ENCODE measurements at places on chromosomes 12 and 14.
A peak's percentile ranks its signal among the peaks of the same experiment; 100 is the strongest.

DNA sequence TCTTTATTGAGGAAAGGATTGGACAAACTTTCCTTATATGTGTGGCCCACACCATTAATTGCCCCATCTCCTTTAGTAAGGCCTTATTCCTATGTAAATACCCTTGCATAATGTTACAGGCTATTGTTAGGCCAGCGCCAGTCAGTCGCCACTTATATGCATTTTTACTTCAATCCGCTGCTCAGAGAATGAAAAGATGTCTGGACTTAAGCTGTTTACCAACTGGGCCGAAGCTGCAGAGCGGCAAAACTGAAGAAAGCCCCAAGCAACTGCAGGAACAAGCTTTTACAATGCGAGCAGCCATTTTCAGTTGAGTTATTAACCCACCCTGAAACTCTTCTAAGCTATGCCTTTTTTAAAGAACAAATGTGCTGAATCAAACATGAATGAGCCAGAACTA lies 92.1 kb upstream of the OTX2 start:
- peaks cover 16% of the 10 kb centered on the region for H3K27me3 ChIP-seq
- no peak overlapping the region for H3K4me3 ChIP-seq
- DNase-seq = no peak
- H3K27ac ChIP-seq = no peak overlapping the region
- no peaks in the 10 kb centered on the region for H3K36me3 ChIP-seq
- H3K4me1 ChIP-seq = no peaks in the 10 kb centered on the region

GRCh38 chr12:41605545-41606305 lies 417.6 kb downstream of the PDZRN4 start:
- no peaks in the 10 kb centered on the region for H3K27me3 ChIP-seq
- no peak for DNase-seq
- H3K27ac ChIP-seq = no peak overlapping the region
- no peaks in the 10 kb centered on the region for H3K36me3 ChIP-seq
- no peaks in the 10 kb centered on the region for H3K4me1 ChIP-seq

GRCh38 chr12:94725375-94726168 lies 75.2 kb upstream of the TMCC3 start:
- no peaks in the 10 kb centered on the region for H3K36me3 ChIP-seq
- no peaks in the 10 kb centered on the region for H3K4me1 ChIP-seq
- peaks cover 5% of the 10 kb centered on the region for H3K27me3 ChIP-seq
- no peak for DNase-seq

- H3K36me3 ChIP-seq = no peaks in the 10 kb centered on the region
- no peak overlapping the region for H3K27ac ChIP-seq
- H3K27me3 ChIP-seq = no peaks in the 10 kb centered on the region
- no peak overlapping the region for H3K4me3 ChIP-seq
These were observed 479.2 kb upstream of the RGS6 start for GRCh38 chr14:71452987-71453386.

- H3K27me3 ChIP-seq = no peaks in the 10 kb centered on the region
- H3K27ac ChIP-seq = no peak overlapping the region
- no peak overlapping the region for H3K4me3 ChIP-seq
These were observed 23.2 kb downstream of the NRDE2 start for GRCh38 chr14:90308561-90308960.

DNA sequence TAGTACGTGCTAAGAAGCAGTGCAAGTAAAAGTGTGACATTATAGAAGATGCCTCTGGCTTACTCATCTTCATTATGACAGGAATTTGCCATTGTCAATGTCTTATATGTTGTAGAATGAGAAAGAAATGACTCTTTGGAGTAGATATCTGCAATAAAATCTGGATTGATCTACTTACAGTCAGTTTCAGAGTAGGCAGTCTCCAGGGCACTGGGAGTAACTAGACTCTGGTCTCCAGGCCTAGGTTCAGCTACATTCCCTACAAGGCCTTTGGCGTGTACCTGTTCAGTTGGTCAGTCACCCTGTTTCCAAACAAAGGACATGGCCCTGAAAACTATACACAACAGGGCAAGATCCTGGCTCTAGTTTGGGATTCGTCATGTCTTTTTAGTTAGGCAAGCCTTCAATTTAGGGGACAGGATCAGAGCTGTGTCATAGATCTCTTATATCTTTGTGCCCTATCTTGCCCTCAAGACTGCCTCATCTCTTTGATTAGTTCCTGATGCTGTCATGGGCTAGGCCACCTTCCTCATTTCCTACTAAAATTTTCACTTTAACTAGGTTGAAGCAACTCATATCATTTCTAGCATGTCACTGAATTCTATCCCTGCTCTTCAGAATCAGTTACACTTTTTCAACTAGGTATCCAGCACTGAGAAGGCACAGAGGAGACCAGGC lies 410.0 kb downstream of the RAD51B start:
- no peak for DNase-seq
- no peak overlapping the region for H3K4me3 ChIP-seq
- H3K27me3 ChIP-seq = no peaks in the 10 kb centered on the region
- H3K27ac ChIP-seq = peak overlapping the region; percentile 28
- no peaks in the 10 kb centered on the region for H3K36me3 ChIP-seq
- peaks cover 23% of the 10 kb centered on the region for H3K4me1 ChIP-seq

DNA sequence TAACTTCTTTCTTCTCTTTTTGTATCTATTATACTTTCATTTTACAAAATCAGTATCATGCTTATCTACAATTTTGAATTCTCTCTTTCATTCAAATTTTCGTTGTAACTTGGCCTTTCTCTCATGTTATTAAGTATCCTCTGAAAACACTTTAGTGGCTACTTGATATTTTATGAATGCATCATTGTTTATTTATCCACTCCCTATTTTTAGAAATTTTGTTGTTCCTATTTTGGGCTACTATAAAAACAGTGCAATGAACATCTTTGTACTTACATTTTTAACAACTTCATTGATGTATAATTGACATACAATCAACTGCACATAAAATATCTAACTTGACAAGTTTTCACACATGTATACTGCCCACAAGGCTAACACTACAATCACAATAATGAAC lies 44.0 kb upstream of the AMIGO2 start:
- H3K27me3 ChIP-seq = no peaks in the 10 kb centered on the region
- no peak for DNase-seq
- peaks cover 30% of the 10 kb centered on the region for H3K4me1 ChIP-seq
- no peak overlapping the region for H3K4me3 ChIP-seq

GRCh38 chr14:48622980-48623379 lies 947.6 kb upstream of the MDGA2 start:
- H3K36me3 ChIP-seq = no peaks in the 10 kb centered on the region
- no peak overlapping the region for H3K27ac ChIP-seq
- no peaks in the 10 kb centered on the region for H3K27me3 ChIP-seq
- DNase-seq = no peak

DNA sequence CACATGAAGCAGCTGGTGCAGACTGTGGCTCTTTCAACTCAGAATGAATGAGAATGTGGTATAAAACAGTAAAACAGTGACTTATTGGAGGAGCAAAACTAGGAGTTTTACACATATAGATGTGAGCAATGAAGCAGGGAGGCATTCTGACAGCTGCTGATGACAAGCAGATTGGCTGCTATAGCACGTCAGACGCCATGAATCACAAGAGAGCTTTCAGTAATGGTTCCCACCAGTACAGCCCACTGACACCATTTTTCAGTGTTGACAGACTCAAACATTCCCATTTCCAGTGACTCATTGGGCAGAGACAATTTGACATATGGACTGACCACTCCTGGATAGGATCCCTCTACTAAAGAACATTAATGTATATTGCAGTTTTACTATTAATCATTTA lies 24.6 kb upstream of the FSCB start:
- H3K4me1 ChIP-seq = no peaks in the 10 kb centered on the region
- H3K27ac ChIP-seq = no peak overlapping the region
- DNase-seq = no peak
- H3K27me3 ChIP-seq = no peaks in the 10 kb centered on the region
- H3K4me3 ChIP-seq = no peak overlapping the region
- no peaks in the 10 kb centered on the region for H3K36me3 ChIP-seq

DNA sequence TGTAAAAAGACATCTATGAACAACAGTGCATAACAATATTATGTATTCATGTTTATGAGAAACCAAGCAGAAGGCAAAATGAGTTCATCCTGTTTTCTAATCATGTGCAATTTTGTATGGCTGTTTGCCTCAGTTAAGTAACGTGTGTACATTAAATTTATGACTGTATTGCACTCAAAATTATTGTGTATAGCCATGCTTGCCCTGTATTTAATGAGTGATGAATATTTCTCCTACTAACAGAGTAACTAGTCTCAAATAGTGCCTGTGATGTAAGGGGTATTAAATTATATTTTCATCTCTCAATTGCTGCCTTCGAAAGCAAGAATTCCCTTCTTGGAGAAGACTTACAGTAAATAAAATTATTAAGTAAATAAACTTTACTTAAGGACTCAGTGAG lies 154.2 kb downstream of the NOVA1 start:
- H3K27me3 ChIP-seq = no peaks in the 10 kb centered on the region
- no peak overlapping the region for H3K27ac ChIP-seq
- no peak for DNase-seq
- H3K4me1 ChIP-seq = no peaks in the 10 kb centered on the region
- H3K36me3 ChIP-seq = no peaks in the 10 kb centered on the region
- H3K4me3 ChIP-seq = no peak overlapping the region

Measured in activated CD4-positive, alpha-beta T cell treated with anti-CD3 and anti-CD28 coated beads for 36 hours (primary cell).